ENCODE measurements at places on chromosomes 3 and 15.

- DNase-seq: no peak
Measured at GRCh38 chr3:181493423-181493822, 218.3 kb upstream of the SOX2 start.

GRCh38 chr3:185549122-185549521, 3.3 kb downstream of the LIPH start:
- DNase-seq: peak; percentile 91

DNA sequence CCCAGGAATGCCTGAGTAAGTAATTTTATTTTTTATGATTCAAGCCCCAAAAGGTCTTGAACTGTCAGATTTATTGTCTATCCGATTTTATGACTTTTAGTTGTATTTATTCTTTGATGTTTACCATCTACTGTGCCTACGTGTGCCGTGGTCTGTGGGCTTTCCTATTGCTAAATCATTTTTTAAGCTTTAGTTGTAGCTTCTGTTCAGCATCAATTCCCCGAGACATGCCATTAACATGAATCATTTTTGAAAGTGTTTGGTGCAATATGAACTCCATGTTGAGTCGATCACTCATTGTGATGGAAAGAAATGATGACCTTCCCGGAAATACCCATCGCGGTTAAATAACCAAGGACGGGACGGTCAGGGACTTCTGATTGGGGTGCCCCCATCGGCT, 268.7 kb upstream of the THRB start:
- DNase-seq: no peak

DNA sequence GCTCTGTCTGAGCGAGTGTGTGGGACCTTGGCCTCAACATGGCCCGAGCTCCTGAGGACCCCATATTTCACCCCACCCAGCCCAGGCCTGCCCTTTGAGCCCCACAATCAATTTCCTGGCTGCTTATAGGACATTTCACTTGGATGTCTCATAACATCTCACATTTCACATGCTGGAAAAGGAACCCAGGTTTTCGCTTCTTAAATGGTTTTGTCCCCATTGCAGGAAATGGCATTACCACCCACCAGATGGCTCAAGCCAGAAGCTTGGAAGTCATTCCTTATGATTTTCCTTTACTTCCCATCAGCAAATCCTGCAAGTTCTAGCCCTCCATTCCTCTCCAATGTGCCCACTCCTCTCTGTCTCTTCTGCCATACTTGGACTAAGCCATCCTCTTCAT, 14.9 kb downstream of the ITGA11 start:
- no peak for DNase-seq

DNA sequence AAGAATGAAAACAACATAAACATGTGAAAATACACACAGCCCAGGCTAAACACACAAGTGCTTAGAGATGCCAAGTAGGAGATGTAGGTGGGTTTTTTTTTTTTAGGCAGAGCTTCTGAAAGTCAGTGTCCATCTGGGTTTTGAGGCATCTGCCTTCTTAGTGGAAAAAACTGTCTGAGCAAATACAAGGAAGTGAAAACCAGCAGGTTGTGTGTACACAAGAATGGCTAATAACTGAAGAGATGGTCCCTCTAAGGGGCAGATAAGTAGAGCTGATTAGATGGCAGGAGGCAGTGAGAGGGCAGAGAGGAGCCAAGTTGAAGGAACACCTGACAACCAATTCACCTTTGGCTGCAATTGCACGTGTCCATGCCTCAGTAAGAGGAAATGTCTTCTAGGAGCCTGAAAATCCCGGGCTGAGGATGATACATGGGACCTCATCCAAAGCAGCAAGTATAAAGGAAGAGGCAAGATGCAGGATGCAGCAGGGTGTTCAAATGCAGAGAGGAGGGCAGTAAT, 34.9 kb downstream of the CYP19A1 start:
- DNase-seq: no peak

DNA sequence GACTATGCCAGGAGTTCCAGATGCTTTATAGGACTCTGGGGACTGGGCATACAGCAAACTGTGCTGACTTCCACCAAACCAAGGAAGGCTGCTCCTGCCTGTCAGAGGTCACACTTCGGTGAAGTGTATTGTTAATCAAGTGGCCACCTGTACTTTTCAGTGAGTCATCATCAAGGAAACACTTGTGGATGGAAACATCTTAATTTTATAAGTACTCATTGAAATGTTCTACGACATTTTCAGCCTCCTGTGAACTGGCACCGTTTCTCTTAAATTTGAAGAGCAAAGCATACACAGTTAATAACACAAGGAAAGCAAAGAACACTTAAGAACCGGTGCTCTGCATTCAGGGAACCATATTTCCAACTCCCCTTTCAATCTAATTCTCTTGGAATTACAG, 801.7 kb upstream of the DPPA4 start:
- DNase-seq: no peak
